Endodermal cell (in vitro differentiated cells): ENCODE measurements at places on chromosomes 7 and 10. TPM values are rescaled to one million over a fixed set of nuclear protein-coding genes. Genes with fewer than 3 reads are reported as not detected.

Gene CACNA2D1
- 16.9 to 20.0 TPM (median 18.7 TPM) in 3 replicates for total RNA-seq

Gene NPTX2
- total RNA-seq, result 0.97 and 1.3 TPM in 2 replicates

Gene ELN
- total RNA-seq, result 1.3 to 1.6 TPM (median 1.4 TPM) in 3 replicates

Gene TUBAL3
- not detected in 3 replicates for total RNA-seq

Gene CLIP2
- total RNA-seq, result 35.8 to 46.0 TPM (median 44.3 TPM) in 3 replicates

Gene SLC18A3
- not detected in 2 replicates for total RNA-seq

DNA sequence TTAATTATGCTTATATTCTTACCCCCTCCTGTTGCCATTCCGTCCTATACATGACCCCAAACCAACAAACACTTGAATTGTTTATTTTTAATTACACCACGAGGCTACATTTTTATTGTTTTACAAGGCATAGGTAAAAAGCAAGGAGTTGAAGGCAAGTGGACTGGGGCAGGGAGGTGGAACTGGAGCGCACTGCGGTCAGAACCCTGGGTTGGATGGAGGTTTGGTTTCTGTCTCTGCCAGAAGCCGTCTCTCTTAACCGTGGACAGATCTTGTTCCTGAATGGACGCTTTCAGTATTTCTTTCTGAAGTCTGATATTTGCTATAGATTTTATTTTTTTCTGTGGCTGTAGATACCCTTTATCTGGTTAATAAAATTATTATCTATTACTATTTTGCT, 19.9 kb upstream of the IGFBP3 start:
- H3K4me3 ChIP-seq, result no peak overlapping the region
- no peaks in the 10 kb centered on the region for H3K36me3 ChIP-seq
- H3K4me1 ChIP-seq, result no peaks in the 10 kb centered on the region

DNA sequence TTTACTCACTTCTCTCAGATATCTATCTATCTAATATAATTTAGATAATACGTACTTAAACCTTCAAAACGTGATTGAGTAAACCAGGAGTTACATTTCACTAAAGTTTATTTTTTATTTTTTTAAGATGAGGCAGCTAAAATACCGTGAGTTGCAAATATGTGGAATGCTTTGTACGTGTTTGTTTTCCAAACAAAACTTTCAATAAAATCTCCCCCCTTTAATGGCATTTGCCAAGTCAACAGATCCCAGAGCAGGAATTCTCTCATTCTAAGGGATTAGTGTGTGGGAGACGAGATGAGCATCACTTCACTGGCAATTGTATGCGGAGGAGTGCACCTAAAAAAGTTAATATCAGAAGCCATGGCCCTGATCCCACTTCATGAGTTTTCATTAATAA, 53.7 kb upstream of the MAGI2 start:
- H3K4me1 ChIP-seq, result peaks cover 2% of the 10 kb centered on the region
- H3K4me3 ChIP-seq, result no peak overlapping the region
- no peak for DNase-seq
- H3K27me3 ChIP-seq, result no peaks in the 10 kb centered on the region
- H3K36me3 ChIP-seq, result no peaks in the 10 kb centered on the region

- H3K27ac ChIP-seq, result no peak overlapping the region
- no peaks in the 10 kb centered on the region for H3K27me3 ChIP-seq
- H3K4me1 ChIP-seq, result no peaks in the 10 kb centered on the region
- no peak overlapping the region for H3K4me3 ChIP-seq
Observed at GRCh38 chr10:62062028-62062427, 160.5 kb downstream of the ARID5B start.

GRCh38 chr7:155802906-155803417, 9.3 kb downstream of the SHH start:
- H3K4me3 ChIP-seq, result peak overlapping the region; percentile 65
- no peaks in the 10 kb centered on the region for H3K36me3 ChIP-seq
- H3K27me3 ChIP-seq, result peaks cover 86% of the 10 kb centered on the region
- DNase-seq, result no peak

DNA sequence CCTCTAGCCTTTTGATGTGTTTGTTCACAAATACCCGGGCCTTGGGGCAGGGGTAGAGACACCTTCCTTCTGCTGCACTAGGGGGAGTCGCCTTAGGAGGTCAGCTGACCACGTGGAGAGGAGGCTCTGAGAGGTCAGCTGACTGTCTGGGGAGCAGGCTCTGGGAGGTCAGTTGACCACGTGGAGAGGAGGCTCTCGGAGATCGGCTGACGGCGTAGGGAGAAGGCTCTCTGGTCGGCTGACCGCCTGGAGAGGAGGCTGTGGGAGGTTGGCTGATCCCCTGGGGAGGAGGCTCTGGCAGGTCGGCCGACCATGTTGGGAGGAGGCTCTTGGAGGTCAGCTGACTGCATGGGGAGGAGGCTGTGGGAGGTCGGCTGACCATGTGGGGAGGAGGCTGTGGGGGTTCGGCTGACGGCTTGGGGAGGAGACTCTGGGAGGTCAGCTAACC, 59.6 kb upstream of the LYZL1 start:
- DNase-seq, result no peak
- H3K27me3 ChIP-seq, result no peaks in the 10 kb centered on the region
- no peaks in the 10 kb centered on the region for H3K36me3 ChIP-seq

- no peak overlapping the region for H3K27ac ChIP-seq
- no peak for DNase-seq
- H3K27me3 ChIP-seq, result no peaks in the 10 kb centered on the region
- H3K36me3 ChIP-seq, result no peaks in the 10 kb centered on the region
- H3K4me1 ChIP-seq, result no peaks in the 10 kb centered on the region
- H3K4me3 ChIP-seq, result no peak overlapping the region
Observed at GRCh38 chr7:84553711-84554110, 359.1 kb upstream of the SEMA3A start.

GRCh38 chr10:50400694-50401093, 149.4 kb upstream of the ASAH2 start:
- H3K4me3 ChIP-seq, result no peak overlapping the region
- no peak overlapping the region for H3K27ac ChIP-seq
- H3K4me1 ChIP-seq, result peaks cover 3% of the 10 kb centered on the region
- H3K36me3 ChIP-seq, result no peaks in the 10 kb centered on the region
- no peak for DNase-seq

DNA sequence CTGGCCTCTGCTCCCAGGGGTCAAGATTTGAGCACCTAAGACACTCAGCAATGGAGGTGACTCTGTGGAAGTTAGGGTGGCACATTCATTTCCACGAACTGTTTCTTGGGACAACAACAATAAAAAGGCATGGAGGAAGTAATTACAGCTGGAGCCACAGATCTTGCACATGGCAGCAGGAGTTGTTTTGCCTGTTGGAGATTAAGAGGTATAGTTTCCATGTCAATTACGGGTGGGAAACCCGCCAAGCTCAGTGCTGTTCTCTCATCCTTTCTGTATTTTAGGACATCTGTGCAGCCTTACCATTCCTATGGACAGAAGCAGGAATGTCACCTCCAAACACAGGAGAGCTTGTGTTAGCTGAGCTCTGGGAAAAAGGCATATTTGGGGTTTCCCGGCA, 201.2 kb downstream of the SNX10 start:
- no peaks in the 10 kb centered on the region for H3K4me1 ChIP-seq
- H3K27me3 ChIP-seq, result no peaks in the 10 kb centered on the region
- no peak overlapping the region for H3K4me3 ChIP-seq
- H3K36me3 ChIP-seq, result no peaks in the 10 kb centered on the region

DNA sequence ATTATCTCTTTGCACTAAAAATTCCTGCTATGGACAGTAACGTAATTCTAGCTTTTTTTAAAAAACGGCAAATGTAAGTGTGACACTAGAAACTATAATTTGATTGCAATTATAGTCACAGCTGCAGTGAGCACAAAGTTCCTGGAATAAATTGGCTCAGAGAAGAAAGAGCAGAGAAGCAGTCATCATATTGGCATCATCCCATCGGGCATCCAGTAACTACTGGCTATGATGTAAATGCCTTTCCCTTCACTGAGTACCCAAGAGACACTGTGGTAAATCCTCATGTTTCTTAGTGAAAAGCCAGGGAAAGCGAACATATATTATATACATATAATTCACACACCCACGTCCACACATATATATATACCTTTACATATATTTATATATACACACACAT, 43.6 kb downstream of the PIP4K2A start:
- no peaks in the 10 kb centered on the region for H3K36me3 ChIP-seq
- no peak overlapping the region for H3K27ac ChIP-seq
- H3K27me3 ChIP-seq, result no peaks in the 10 kb centered on the region
- no peak for DNase-seq
- no peak overlapping the region for H3K4me3 ChIP-seq

DNA sequence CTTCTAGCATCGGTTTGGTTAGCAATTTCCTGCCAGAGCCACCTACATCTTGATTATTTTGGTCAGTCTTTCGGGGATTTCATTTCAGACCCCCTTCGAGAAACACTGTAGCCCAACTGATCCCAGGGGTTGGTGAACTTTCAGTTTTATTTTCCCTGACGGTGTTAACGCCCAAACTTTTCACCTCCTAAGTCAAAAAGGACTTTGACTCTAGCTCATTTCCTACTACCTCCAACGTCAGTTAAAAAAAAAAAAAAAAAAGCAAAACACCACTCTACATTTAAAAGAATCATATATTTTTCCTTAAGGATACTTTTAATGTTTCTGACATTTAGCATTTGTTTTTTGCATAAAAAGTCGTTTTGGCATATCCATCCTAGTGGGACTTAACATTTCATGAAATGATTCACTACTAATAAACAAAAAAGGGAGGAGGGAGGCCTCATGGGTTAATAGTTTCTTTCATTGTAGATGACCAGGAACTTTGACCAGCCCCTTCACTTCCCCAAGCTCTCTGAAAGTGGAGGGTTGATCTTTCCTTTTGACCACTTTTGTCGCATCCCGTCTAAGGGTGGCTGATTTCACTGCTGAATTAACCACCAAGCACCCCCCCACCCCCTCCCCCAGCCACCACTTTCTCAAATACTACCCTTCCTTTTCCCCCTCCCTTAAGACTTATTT, 764 bp upstream of the TCF7L2 start:
- H3K27me3 ChIP-seq, result no peaks in the 10 kb centered on the region
- H3K27ac ChIP-seq, result peak overlapping the region; percentile 55
- peaks cover 13% of the 10 kb centered on the region for H3K36me3 ChIP-seq

GRCh38 chr10:102046095-102046494, 9.9 kb downstream of the ARMH3 start:
- no peaks in the 10 kb centered on the region for H3K36me3 ChIP-seq
- no peak overlapping the region for H3K27ac ChIP-seq
- H3K27me3 ChIP-seq, result no peaks in the 10 kb centered on the region
- DNase-seq, result no peak
